ENCODE measurements at places on chromosomes 7 and 10.

- DNase-seq = no peak
Observed at GRCh38 chr7:158396982-158397862, 190.4 kb downstream of the PTPRN2 start.

GRCh38 chr7:71313553-71313952, 181.6 kb downstream of the GALNT17 start:
- DNase-seq = no peak

- DNase-seq = no peak
Observed at GRCh38 chr7:10939237-10939910, 34.3 kb upstream of the PHF14 start.

GRCh38 chr10:129741978-129742741, 221.9 kb downstream of the EBF3 start:
- no peak for DNase-seq

- no peak for DNase-seq
Observed at GRCh38 chr10:7529638-7530037, 118.8 kb upstream of the SFMBT2 start.

GRCh38 chr10:114491933-114492332, 87.6 kb upstream of the AFAP1L2 start:
- DNase-seq = no peak

DNA sequence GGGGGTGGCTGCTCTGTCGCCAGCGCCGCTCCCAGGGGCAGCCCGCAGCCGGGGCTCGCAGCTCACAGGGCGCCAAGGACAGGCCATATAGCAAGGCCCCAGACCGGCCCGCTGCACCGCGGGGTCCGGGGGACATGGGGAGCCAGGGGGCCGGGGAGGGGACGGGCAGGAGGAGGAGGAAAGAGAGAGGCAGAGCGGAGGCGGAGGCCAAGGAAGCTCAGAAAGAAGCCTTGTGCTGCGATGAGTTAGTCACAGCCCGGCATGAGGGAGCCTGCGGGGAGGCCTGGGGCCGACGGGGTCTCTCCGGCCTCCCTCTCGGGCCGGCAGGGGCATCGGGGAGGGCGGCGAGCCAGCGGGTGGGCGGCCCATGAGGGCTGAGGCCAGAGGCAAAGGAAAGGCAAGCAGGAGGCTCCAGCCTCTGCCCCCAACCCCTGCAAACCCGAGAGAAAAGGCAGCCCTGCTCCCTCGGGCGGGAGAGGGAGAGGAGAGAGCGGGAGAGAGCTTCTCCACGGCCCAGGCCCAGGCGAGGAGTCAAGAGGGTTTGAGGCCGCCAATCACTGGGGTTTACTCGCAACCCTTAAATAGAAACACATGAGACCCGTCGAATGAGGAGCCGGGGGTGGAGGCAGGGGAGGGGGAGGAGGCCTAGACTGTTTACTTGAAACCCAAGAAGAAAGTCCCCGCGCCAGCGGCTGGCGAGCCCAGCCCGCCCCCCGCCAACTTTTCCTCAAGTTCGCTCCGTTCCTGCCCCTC, 167.9 kb downstream of the NEURL1 start:
- DNase-seq = no peak

- DNase-seq = no peak
Observed at GRCh38 chr10:74851831-74852230, 25.4 kb downstream of the KAT6B start.

GRCh38 chr7:44372560-44373417, 47.4 kb upstream of the CAMK2B start:
- no peak for DNase-seq

GRCh38 chr7:138978541-138979184, 2.5 kb downstream of the KIAA1549 start:
- no peak for DNase-seq

- DNase-seq = no peak
Observed at GRCh38 chr7:131890176-131890575, 333.7 kb upstream of the PODXL start.

- no peak for DNase-seq
Observed at GRCh38 chr10:50152792-50153272, 85.1 kb downstream of the WASHC2A start.

DNA sequence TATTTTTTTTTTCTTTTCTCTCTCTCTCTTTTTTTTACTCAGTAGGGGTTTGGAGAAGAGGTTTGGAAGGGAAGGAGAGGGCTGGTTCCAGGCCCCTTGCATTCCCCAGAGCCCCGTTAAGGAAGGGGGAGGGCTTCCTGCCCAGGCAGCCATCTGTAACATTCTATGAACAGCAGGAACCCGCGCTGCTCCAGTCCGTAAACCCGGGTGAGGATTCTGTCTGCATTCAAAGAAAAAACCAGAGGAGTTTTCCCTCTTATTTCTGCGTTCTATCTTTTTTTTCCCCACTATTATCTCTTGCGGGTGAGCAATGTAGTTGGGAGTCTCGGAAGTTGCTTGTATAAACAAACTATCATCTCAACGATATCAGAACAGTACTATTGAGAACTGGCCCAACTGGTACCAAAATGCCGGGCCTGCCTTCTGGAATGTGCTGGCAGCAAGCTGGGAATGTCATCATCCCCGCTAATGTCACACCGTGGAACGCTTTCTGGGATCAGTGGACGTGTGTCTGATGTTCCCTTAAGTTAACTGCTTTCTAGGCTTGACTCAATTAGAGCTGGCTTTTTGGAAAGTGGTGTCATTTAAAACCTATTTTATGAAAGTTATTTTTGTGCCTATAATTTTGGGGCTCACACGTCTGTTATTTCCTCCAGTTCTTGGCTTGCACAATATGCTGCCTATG, 153.1 kb upstream of the MEOX2 start:
- DNase-seq = no peak

DNA sequence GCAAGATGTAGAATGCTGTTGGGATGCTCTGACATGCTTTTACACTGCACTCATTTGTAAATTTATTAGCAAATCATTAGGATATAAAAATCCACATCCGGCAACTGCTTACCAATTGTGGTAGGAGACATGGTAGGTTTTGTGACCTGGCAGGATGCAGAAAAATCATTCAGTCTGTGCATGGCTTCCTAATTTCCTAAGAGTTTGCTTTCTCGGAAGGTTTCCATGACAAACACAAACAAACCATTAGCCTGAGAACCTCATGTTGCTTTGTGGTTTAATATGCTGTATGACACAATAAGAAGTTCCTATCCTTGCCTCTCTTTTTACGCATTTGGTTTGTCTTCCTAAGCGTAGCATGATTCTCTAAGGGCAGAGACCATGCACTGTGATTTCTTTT, 14.7 kb upstream of the LMBR1 start:
- DNase-seq = no peak

DNA sequence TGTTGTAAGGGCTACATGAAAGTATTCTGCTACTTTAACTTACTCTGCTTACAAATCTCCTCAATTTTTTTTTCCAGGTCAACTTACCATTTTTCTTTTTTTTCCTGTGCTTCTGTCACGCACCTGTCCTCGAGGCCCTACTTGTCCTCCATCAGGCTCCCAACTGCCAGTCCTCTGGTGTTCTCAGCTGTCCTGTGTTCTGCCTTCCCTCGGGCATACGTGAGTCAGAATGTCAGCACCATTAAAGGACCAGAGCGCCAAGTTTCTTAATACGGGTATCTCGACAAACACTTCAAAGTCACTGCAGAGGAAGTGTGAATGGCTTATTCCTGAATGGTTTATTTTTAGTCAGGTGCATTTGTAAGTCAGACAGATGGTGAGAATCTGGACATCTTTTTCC, at the start of gene TEX47:
Gene TEX47, minus strand, starts transcription at position 185 of the 400 bp plus-strand sequence. CDS start 795 bp downstream, outside the sequence.
- DNase-seq = no peak

DNA sequence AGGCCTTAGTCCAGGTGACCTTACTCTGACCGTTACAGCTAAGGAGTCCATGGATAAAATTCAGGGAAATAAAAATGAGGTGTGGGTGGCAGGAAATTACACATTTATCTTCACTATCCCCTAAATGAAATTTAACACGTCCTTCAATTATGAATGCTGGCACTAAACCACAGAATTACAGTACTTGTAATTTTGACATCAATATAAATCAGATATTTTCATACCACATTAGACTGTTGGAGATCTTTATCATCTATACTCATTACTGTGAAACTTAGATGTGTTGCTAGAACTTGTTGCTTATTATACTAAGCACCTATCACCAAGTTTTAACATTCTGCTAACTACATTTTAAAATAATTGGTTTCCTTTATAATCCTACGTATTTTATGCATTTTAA, 51.1 kb downstream of the IGF2BP3 start:
- DNase-seq = no peak

DNA sequence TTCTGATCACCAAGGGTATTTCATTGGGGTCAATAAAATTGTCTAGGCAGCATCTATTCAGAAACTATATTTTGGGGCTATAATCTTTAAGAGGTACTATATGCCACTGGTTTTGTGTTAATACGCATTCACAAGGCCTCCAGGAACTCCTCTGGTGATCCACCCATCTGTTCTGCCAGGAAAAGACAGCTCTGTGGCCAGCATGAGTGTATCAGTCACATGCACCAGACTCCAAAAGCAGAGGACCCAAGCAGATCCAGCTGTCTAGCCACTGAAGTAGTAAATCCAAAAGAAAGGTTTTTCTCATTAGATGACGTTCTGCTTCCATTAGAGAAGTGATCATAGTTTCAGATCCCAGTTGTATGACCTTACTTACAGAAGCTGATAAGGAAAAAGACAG, 199.6 kb upstream of the CELF2 start:
- no peak for DNase-seq

DNA sequence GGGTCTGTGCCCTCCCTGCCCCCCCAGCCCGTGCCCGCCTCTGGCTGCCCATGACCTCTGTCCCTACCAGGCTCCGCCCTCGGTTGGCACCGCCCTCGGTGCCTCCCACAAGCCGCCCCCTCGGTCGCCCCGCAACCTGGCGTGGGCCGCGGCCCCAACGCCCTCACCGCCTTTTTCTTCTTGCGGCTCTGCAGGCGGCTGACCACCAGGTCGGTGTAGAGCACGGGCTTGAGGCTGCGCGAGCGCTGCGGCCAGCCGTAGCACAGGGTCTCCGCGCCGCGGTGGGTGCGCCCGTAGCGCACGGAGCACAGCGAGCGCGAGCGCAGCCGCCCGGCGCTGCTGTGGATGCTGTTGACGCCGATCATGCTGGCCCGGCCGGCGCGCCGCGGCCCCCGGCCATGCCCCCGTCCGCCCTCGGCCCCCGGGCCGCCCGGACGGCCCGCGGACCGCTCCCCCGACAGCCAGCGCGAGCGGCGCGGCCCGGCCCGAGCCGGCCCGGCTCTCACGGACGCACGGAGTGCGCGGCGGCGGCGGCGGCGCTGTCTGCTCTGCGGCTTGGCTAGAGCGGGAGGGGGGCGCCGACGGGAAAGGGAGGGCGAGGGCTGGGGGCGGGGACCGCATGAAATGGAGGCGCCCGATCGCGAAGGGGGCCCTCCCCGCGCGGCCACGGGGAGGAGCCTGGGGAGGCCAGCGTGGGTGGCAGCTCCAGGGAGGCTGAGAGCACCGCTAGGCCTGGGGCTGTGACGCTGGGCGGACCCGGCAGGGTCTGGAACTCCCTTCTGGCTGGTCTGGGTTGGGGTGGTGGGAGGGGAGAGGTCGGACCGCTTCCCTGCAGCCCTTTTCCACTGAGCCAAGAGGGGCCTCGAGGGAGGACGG, 9.6 kb downstream of the PSD start:
- peak; percentile 48 for DNase-seq

GRCh38 chr7:1533547-1534329, 3.2 kb downstream of the MAFK start:
- no peak for DNase-seq

- DNase-seq = peak; percentile 18
Observed at GRCh38 chr10:97759158-97759887, 12.5 kb downstream of the SFRP5 start.

DNA sequence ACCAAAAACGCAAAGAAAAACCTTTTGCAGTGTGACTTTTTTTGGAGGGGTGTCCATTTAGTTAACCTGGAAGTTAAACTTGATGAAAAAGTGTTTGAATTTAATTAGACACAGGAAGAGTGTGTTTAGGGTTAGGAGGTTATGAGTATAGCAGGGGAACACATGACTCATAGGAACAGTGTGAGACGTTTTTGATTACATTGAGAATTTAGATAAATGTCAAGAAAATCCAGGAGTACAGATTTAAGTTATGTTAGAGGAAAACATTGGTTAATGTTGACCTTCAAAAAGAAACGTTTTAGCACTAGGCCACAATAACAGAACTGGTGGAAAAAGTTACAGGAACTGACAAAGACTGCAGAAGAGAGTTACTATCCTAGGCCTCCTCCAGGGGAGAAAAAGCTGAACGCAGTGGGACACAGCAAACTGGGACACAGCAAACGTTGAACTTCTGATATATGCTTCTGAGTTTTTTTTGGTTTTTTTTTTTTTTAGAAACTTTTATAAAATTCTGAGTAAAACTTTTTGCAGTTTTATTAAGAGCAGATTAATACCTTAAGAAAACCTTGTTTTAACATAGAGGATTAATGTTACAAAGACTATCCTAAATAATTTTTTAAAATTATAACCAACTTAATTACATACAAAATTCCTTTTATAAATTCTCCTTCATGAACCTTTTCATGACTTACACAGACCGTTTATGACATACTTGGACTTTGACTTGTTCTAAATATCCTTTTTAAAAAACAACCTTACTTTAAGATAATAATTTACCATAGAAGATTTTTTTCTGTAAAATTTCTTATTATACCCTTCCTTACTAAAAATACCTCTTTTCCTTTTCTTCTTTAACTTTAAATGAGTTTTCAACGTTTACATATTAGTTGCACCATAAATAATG, 22.2 kb downstream of the LANCL2 start:
- no peak for DNase-seq

GRCh38 chr7:157795199-157795598, 458.4 kb downstream of the DNAJB6 start:
- no peak for DNase-seq

- no peak for DNase-seq
Observed at GRCh38 chr10:119933179-119933578, 40.6 kb downstream of the SEC23IP start.

GRCh38 chr7:73705551-73705920, 13.9 kb downstream of the STX1A start:
- no peak for DNase-seq

DNA sequence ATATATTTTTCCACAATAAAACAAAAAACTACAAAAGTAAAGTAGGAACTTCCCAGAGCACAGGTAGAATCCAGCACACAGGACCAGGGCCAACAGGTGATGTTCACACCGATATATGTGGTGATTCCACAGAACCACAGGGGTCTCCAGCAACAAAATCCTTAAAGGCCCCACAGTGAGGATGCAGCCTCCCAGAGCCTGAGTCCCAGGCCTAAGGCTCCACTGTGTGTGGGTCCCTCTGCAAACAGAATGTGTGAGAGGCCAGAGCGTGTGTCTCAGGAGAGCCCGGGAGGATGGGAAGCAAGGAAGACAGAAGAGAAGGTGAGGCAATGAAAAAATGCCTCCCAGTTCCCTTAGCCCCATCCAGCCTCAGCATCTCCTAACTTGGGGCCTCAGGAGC, 173.9 kb downstream of the GRID1 start:
- DNase-seq = no peak

- no peak for DNase-seq
Observed at GRCh38 chr7:141074997-141075396, 1.1 kb downstream of the TMEM178B start.

GRCh38 chr10:34537629-34538231, 277.4 kb downstream of the PARD3 start:
- no peak for DNase-seq
